HCEC 1CT (cell line): ENCODE measurements at places on chromosomes 6 and 20.

DNA sequence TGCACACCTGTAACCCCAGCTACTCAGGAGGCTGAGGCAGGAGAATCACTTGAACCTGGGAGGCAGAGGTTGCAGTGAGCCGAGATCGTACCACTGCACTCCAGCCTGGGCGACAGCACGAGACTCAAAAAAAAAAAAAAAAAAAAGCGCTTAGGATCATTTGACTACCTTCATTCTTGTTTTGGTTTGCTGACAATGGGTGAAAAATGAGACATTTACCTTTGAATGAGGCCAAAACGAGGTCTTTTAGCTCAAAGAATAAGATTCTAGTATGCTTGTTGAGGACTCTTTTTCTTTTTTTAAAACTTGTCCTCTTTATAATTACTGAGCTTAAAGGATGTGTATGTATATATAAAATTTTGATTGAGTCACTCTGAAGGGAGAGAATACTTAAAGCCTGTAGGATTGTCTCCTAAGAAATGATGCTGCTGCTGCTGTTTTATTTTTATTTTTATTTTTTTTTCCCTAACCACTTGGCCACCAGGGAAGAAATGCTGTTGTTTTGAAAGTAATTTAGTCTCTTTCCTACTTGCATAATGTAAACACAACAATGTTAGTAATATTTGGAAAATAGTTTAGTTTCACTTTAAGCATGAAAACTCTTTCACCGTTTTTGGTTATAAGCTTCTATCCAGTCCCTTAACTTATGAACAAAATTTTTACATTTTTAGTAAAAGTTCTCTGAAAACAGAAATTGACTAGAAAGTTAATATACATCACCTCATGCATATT, 7.9 kb downstream of the UBR2 start:
- DNase-seq = peak; percentile 4

DNA sequence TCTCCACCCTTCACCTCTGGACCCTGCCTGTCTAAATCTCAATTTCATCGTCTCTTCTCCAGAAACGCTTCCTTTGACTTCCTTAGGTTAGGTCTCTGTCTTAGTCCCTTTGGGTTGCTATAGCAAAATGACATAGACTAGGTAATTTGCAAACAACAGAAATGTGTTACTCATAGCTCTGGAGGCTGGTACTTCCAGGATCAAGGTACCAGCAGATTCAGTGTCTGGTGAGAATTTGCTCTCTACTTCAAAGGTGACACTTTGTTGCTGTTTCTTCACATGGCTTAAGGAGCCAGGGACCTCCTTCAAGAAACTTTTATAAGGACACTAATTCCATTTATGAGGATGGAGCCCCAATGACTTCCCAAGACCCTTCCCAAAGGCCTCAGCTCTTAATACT, 145.1 kb upstream of the IMPG1 start:
- no peak for DNase-seq

DNA sequence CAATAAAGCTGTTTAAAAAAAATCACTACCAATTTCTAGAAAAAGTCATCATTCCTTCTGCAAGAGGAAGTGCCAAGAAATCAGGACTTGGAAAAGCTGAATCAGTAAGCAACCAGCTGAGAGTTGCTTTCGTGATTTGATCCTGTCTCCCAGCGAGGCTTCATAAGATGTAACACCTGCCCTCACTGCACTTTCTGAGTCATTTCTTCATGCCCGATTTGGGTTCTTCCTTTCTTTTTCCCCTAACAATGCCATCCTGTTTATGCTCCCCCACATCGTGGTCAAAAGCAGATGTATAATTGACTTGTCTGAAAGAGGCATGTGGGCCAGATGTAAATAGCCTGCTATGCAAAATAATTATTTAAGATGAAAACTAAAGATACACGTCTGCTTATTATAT, 52.1 kb downstream of the RIPOR2 start:
- peak; percentile 65 for DNase-seq

DNA sequence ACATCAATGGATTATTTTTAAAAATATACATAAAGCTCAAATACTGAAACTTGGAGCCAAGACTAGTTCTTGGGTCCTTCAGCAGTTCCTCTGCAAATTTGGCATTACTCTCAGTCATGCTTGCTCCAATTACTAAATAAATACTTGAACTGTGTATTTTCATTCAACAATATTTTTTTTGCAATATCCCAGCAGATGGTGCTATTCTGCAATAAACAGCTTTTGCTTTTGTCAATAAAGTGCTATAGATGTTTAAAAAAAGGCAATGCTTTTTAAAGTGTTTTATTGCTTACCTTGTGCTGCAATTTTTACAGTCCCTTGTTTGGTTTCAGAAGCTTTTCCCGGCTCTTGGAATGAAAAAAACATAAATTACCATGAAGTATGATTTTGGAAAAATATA, 243.4 kb downstream of the TRDN start:
- DNase-seq = peak; percentile 7

- DNase-seq = no peak
Observed at GRCh38 chr6:125469915-125470314, 168.1 kb upstream of the HDDC2 start.

DNA sequence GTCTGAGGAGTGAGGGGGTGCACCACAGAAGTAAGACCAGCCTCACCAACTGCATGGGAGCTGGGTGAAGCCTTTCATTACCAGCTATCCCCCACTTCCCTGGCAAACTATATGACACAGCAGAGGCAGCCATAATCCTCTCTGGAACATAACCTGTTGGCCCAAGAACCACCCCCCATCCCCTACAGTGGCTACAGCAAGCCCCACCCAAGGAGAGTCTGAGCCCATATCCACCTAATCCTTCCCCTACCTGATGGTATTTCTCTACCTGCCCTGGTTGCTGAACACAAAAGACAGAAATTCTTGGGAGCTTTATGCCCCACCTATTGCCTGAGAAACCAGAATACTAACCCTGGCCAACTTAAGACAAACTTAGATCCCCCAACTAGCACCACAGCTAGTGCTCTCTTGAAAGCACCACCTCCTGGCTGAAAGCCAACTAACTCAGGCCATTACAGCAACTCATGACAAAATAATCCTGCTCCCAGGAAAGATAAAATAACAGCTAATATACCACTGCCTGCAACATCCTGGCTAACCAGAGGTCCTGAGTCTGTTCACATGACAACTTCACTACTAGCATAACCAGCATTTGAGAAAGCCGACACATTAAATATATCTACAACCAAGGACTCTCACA, 11.2 kb downstream of the RNGTT start:
- no peak for DNase-seq

DNA sequence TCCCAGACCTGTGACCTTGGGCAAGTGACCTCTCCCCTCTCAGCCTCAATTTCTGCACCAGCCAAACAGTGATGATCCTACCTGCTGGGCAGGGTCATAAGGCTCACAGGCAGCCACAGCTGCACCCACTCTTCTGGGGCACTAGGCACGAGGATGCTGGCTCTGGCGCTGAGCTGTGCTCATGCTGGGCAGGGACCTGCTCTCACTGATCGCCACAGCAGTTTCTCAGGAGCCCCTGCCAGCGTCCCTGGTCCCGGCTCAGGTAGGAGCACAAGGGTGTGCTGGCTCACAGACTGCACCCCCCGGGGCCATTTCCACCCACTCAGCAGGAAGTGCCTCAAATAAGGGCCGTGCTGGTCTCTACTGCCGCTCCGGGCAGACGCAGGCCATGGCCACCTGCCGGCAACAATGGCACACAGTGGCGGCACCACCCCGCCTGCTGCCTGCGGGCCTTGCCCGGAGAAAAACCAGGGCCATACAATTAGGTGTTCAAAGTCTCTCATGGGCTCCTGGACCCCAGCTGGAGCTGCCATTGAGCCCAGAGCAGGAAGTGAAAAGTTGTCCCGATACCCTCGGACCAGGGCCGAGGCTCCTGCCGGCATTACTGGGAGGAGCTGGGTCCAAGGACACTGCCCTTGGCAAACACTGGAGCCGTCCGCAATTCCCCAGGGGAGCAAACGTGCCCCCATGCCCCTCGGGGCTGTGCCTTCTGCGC, 4.6 kb upstream of the CABLES2 start:
- DNase-seq = no peak

GRCh38 chr6:133809406-133809805, 79.5 kb upstream of the TCF21 start:
- DNase-seq = peak; percentile 69

DNA sequence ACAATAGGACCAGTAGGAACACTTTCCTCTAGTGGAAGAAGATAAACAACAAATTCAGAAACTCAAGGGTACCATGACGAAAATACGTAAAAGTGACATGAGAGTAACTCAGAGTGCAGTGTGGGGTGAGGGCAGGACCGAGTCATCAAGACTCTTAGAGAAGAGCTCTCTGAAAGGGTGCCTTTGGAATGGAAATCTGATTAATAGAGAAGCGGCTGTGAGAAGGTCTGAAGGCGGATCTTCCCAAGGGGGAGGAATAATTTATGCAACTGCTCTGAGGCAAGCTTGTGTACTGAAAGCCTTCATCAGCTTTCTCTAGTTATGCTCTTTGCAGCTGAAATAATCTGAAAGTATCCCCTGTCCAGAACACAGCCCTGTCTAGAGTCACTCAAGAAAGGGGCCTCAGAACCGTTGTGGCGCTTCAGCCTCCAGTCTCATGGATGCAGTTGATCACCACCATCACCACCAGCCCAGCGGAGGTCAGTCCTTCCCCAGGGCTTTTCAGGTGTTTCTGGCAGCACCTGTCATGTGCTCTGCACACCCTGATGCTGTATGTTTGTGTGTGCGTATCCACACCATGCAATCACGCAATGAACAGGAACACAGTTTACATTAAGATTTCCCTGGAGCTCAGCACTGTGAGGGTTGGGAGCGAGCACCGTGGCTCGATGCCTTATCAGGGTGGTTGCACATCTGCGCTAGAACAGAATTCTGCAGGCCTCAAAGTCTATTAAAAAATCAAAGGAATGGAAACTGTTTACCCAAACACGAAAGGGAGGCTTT, 396.5 kb downstream of the SMOC2 start:
- no peak for DNase-seq
